ENCODE measurements at places on chromosomes 2 and 18.

DNA sequence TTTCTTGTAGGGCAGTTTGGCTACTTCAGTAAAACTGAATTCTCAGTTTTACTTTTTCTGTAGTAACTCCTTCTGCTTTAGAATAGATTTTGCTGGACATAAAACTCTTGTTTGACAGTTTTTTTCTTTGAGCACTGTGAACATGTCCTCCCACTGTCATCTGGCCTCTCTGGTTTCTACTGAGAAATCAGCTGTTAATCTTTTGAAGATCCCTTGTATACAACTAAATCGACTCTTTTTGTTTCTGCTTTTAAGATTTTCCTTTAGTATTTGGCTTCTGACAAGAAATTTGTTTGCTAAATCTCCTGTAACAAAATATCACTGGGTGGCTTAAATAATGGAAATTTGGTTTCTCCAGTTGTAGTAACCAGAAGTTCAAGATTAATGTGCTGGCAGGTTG, 570.9 kb upstream of the RAB6C start:
- no peak for DNase-seq

DNA sequence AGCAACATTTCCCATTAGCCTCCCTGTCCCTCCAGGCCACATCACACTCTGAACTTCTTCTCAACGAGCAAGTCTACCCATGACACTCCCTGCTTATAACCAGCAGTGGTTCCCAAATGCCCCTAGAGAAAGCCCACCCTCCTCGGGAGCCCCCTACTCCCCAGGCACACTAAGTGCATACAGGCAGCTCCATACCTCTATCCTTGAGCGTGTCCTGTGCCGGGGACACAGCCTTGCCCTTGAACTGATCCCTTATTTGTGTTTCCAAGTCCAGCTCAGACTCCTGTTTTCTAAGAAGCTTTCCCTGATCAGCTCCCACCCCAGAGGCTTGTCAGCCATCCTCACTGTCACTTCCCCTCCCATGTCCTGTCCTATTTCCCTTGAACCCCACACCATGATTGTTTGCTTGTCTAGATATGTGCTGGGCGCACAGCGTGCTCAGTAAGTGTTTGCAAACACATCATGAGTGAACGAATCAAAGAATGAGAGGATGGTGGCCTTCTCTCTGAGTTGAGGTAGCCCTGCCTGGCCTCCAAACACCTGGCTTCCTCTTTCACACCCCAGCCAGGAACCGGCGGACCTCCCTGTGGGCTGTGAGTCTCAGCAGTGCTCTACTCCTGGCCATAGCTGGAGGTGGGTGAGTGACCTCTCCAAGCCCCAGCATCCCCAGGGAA, 2.1 kb downstream of the TEX51 start:
- DNase-seq = no peak

DNA sequence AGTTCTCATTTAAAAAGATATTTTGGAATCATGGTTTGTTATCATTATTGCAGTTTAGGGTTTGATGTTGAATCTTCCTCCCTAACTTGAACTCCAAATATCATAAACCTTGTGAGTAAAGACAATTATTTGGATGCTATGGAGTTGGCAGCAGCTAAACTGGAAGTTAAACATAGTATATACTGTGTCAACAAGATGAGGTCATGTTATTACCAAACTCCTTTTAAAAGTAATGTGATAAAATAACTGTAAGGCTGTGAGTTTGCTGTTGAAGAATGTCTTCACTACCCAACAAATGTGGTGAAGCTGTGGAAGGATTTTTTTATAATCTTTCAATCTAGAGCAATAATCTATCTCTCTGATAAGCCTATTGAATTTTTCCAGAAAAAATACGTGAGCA, 16.0 kb downstream of the DNAH6 start:
- no peak for DNase-seq

DNA sequence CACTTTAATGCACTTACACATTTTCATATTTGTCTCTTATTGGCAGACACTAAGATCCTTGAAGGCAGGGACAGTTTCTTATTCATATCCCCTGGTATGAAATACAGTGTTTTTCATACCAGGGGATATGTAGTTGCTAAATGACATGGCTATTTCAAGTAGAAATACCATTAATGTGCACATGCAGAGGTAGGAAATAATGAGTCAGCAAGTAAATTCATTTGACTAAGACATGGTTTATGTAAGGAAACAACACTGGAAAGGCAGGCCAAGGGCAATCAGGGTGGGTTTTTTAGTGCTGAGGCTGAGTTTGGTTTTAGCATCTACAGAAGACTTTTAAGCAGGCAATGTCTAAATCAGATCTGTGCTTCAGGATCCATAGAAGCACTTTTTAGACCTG, 155.9 kb downstream of the WDPCP start:
- DNase-seq = no peak

DNA sequence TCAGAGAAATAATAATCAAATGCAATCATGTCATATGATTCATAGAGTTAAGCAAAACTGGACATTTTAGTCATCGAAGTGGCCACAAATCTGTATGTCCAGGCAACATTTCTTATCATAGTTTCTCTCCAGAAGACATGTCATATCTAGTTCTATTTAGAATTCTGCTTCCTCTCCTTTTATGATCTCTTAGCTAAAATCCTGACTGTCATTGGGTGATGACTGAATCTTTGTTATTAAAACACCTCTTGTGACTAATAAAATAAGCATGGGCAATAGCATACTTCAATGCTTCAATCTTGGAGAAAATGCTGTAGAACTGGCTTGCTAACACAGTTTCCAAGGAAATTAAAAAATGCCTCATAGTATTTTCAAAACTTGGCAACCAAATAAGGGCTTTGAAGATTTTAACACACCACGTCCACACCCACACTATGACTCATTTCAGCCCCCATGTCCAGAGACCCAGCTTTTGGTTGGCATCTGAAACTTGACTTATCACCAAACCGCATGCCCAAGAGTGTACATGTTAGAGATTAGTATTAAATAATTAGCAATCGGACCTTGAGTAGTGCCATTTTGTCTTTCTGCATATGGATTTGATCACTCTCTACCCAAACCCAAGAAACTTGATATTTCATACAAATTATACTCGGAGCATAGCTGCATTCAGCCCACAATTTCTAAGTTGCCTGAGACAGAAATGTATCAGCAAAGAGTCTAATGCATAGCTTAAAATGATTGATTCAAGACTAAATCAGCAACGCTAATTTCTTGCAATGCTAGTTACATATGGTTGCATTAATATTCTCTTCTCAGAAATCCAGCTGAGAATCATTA, 106.5 kb upstream of the ETAA1 start:
- DNase-seq = no peak

GRCh38 chr18:33573193-33573592, 4.8 kb upstream of the ASXL3 start:
- DNase-seq = no peak

Measured in stimulated activated CD8-positive, alpha-beta memory T cell treated with anti-CD3 and anti-CD28 coated beads, Interleukin-15, amount 100 ng/mL, for 1 hour (primary cell).